ENCODE measurements at places on chromosomes 11 and 22.

- DNase-seq, result no peak
Measured at GRCh38 chr11:105612771-105613170, 2.9 kb downstream of the GRIA4 start.

DNA sequence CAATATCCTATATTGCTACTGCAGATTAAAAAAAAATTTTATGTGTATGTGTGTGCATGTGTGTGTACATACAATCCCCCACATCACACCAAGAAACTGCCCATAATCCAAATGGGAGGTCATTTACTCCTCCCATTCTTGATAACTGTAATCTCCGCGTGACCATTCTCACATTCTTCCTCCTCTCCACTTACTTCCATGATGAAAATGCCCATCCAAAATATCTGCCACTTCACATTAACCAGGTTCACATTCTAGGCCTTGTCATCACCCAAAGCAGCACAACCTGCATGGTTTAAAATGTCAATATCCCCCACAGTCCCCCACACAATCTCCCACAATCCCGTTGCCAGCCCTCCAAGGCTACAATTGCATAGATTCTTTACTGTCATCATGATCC lies 149.6 kb downstream of the LARGE1 start:
- DNase-seq, result no peak

GRCh38 chr11:33630936-33631748 lies 69.5 kb downstream of the C11orf91 start:
- no peak for DNase-seq

DNA sequence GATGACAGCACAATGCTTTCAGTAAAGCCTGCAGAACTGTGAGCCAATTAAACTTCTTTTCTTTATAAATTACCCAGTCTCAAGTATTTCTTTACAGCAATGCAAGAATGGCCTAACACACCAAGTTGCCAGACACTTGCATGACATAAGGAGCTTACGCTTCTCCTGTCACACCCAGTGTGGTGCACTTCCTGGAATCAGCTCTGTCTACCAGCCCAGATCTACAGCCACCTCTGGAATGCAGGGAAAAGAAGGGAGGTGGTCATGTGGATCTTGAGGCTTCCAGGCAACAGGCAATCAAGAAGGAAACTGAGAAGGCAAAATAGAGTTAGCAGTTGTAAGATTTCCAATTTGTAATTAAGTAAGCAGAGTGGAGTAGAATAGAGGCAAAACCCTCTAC lies 37.4 kb upstream of the SESN3 start:
- no peak for DNase-seq

GRCh38 chr22:20904980-20905355 lies 12.2 kb upstream of the CRKL start:
- DNase-seq, result no peak

DNA sequence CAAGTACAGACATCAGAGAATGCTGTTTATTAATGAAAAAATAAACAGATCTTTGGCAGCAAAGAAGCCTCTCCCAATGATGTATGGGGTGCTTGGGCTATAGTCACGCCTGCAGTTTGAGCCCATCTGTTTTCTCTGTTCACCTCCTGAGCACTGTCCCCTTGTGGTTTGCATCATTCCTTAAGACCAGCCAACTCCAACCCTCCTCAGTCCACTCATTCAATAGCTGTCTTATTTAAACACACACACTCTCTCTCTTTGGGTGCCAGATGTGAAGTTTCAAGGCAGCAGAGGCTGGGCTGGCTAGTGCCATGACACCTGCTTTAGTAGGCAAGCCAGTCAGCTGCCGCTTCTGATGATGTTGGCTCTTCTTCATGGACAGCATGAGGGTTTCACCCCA lies 58.1 kb downstream of the POLD3 start:
- no peak for DNase-seq

GRCh38 chr11:93718057-93718563 lies 23.2 kb downstream of the TAF1D start:
- DNase-seq, result no peak

- peak; percentile 35 for DNase-seq
Measured at GRCh38 chr11:129815596-129816461, at the start of gene TMEM45B. Gene TMEM45B, plus strand, starts transcription at chr11:129815848. Its CDS starts 36,635 bp downstream, at chr11:129852483.

- DNase-seq, result no peak
Measured at GRCh38 chr22:46589141-46589748, 30.9 kb upstream of the GRAMD4 start.

DNA sequence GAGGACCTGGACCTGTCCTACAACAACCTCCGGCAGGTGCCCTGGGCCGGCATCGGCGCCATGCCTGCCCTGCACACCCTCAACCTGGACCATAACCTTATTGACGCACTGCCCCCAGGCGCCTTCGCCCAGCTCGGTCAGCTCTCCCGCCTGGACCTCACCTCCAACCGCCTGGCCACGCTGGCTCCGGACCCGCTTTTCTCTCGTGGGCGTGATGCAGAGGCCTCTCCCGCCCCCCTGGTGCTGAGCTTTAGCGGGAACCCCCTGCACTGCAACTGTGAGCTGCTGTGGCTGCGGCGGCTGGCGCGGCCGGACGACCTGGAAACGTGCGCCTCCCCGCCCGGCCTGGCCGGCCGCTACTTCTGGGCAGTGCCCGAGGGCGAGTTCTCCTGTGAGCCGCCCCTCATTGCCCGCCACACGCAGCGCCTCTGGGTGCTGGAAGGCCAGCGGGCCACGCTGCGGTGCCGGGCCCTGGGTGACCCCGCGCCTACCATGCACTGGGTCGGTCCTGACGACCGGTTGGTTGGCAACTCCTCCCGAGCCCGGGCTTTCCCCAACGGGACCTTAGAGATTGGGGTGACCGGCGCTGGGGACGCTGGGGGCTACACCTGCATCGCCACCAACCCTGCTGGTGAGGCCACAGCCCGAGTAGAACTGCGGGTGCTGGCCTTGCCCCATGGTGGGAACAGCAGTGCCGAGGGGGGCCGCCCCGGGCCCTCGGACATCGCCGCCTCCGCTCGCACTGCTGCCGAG lies 1.5 kb downstream of the LRFN4 start:
- DNase-seq, result no peak

GRCh38 chr11:62438641-62439040 lies 19.8 kb downstream of the SCGB1A1 start:
- DNase-seq, result no peak

DNA sequence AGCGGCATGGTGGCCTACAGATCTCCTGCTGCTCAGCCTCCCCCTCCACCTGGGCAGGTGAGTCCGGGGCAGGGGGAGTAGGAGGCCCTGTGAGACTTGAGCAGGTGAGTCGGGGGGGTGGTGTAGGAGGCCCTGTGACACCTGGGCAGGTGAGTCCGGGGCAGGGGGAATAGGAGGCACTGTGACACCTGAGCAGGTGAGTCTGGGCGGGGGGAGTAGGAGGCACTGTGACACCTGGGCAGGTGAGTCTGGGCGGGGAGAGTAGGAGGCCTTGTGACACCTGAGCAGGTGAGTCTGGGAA lies 299.3 kb downstream of the BRD1 start:
- DNase-seq, result no peak

DNA sequence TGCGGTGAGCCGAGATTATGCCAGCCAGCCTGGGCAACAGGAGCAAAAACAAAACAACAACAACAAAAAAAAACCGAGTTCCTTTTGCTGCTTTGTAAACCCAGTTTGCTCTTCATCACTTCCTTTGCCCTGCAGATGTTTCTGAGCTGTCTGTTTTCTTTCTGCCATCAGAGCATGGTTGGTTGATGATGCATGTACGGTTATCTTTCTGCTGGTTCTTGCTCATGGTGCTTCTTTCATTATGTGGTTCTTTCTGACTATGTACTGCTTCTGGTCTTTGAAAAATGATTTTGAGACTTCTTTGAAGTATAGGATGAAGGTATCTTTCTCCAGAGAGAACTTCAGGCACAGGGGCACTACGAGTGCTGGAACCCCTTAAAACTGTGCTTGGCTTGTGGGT lies 13.2 kb downstream of the TANGO2 start:
- DNase-seq, result no peak

DNA sequence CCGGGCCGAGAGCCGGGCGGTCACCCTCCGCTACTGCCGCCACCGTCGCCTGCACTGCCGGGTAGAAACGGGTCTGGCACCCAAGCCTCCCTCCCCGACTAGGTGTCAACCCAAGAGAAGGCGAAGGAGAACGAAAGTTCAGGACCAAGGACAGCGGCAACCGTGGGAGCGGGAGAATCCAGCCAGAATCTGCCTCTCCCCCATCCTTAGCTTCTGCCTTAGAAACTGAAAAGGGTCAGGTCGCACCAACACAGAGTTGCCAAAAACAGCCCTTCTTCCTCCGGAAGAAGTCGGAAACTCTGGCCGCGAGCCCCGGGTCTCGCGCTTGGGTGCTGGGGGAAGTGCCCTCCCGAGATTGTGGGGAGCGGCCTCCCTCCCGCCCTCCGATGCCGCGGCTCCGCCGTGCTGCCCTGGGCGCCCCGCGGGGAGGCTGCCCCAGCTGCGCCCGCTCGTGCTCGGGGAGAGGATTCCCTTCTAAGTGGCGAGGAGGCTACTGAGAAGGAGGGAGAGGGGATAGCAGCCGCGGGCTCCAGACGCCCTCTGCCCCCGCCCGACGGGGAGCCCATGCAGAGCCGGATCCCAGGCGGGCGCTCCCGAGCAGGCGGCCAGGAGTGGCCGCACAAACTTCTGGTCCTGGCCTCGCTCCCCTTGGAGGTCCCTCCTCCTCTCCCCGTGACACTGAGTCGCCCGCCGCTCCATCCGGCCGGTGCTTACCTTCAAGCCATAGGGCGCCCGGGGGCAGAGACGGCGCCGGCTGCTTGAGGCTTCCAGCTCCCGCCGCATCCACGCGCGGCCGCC lies 637 bp downstream of the DRD2 start:
- peak; percentile 38 for DNase-seq

DNA sequence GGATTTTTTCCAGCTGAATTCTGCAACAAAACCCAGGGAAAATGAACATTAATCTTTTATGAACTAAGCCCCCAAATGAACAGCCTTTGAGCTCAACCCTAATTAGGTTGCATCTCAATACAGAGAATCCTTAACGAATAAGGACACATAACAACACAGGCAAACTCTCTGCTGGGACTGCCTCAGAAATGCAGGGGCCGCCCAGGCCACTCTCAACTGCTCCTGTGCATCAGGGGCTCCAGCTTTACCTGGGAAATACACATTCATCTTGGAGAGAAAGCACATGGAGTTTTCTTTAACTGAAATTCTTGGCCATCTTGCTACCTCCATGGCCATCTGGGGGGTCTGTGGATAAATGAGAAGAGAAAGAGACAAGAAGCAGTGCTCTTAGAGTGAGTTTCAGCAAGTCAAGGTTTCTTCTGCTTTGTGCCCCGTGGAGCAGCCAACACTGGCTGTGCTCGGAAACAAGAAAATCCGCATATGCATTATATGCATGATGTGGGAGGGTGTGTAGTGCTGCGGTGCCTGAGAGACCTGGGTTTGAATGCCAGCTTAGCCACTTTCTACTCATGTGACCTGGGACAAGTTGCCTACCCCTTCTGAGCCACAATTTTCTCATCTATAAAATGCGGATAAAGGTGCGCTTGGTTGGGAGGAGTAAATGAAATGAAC lies 81.9 kb upstream of the RCN1 start:
- DNase-seq, result no peak

- peak; percentile 23 for DNase-seq
Measured at GRCh38 chr22:35921777-35922176, 106.8 kb downstream of the RBFOX2 start.

- DNase-seq, result no peak
Measured at GRCh38 chr11:19727246-19727645, 14.6 kb downstream of the NAV2 start.

GRCh38 chr11:107276077-107276476 lies 181.5 kb downstream of the CWF19L2 start:
- no peak for DNase-seq

GRCh38 chr11:19735157-19735908 lies 22.7 kb downstream of the NAV2 start:
- no peak for DNase-seq

GRCh38 chr11:34215806-34216453 lies 110.5 kb downstream of the NAT10 start:
- no peak for DNase-seq

- peak; percentile 88 for DNase-seq
Measured at GRCh38 chr11:61792310-61793082, at the start of the genes FEN1 and TMEM258. Gene FEN1, plus strand, starts transcription at chr11:61792911. Its CDS starts 2,451 bp downstream, at chr11:61795362. Gene TMEM258, minus strand, starts transcription at chr11:61792599. Its CDS starts 41 bp downstream, at chr11:61792558.

DNA sequence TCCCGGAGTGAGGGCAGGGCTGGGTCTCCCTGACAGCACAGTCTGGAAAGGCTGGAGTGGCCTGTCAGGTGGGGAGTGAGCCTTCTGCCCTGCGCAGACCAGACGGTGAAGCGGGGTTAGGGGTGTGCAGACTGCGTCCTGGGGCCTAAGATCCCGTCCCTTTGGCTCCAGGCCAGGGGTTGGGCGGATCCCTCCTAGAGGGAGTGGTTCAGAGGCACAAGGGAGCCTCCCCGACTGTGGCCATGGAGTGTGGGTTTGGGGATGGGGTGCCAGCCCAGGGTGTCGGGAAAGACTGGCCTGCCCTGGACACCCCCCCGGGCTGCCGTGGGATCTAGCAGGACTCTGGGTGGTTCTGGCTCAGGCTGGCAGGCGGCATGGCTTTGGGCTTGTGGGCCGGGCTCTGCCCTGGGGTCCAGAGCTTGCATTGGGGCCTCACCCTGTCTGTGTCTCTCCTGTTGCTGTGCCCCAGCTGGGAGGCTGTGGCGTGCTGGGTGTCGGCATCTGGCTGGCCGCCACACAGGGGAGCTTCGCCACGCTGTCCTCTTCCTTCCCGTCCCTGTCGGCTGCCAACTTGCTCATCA lies 19.5 kb downstream of the TSPAN4 start:
- no peak for DNase-seq

DNA sequence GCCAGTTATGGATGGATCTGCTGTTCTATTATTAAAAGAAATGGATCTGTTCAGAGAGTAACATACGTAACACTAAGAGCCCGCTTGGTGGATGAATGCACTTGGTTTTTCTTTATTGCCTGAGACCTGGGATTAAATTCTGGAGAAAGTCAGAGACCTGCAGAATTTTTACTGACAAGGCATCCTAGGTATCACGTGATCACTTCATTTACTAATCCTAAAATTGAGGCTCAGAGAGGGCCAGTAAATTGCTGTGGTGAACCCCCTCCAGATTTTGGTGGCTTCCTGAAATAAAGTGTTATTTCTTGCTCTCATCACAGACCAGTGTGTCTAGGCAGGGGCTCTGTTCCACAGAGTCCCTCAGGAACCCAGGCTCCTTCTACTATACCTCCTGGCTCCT lies 187.9 kb upstream of the LARGE1 start:
- DNase-seq, result no peak

GRCh38 chr11:45650166-45651095 lies 15.0 kb downstream of the CHST1 start:
- no peak for DNase-seq

DNA sequence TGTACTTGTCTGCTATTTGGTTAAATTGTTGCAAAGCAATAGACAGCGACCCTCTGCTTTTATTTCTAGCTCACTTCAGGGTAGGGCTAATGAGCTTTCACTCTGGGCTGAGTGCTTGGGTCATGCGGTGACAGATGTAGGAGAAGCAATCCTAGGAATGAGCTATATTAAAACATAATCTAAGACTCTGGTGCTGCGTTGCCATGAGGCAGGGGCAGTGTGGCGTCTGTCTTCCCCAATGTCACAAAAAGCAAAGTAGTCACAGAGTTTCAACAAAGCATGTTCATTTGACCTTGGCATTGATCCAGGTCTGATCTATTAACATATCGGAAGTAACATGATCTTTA lies 55.5 kb upstream of the GRAMD1B start:
- no peak for DNase-seq

- DNase-seq, result no peak
Measured at GRCh38 chr11:16598906-16599305, 139.5 kb upstream of the C11orf58 start.

GRCh38 chr22:46240506-46240905 lies 9.6 kb downstream of the CDPF1 start:
- no peak for DNase-seq

All from activated naive CD4-positive, alpha-beta T cell treated with Interleukin-2 at 50 U/mL for 16 hours (primary cell).